ENCODE measurements at places on chromosomes 12 and 14. TPM values are rescaled to one million over a fixed set of nuclear protein-coding genes. Genes with fewer than 3 reads are reported as not detected.

The SERPINA5 gene
- 139 TPM for polyA plus RNA-seq

The TEDC1 gene
- polyA plus RNA-seq = 21.5 TPM

The CD163L1 gene
- polyA plus RNA-seq = 0.54 TPM

The RAD9B gene
- 0.26 TPM for polyA plus RNA-seq

The KRT74 gene
- not detected for polyA plus RNA-seq

Measured in pancreas (tissue), 10 donors.